H4 (cell line): ENCODE measurements at places on chromosomes 1 and 21. TPM values are rescaled to one million over a fixed set of nuclear protein-coding genes. Genes with fewer than 3 reads are reported as not detected.

The TCEANC2 gene
- 2.8 and 3.9 TPM in 2 replicates for total RNA-seq

The PADI3 gene
- total RNA-seq = 5.7 and 6.0 TPM in 2 replicates

The EXTL1 gene
- not detected in 2 replicates for total RNA-seq

The FOXO6 gene
- total RNA-seq = 0.35 and 0.45 TPM in 2 replicates

The PALMD gene
- 0.21 TPM in 1 of 2 replicates, not detected in the other for total RNA-seq

The VWA1 gene
- total RNA-seq = 0.04 TPM in 1 of 2 replicates, not detected in the other

GRCh38 chr1:44700573-44700972 lies 26.1 kb downstream of the ARMH1 start:
- DNase-seq = no peak

DNA sequence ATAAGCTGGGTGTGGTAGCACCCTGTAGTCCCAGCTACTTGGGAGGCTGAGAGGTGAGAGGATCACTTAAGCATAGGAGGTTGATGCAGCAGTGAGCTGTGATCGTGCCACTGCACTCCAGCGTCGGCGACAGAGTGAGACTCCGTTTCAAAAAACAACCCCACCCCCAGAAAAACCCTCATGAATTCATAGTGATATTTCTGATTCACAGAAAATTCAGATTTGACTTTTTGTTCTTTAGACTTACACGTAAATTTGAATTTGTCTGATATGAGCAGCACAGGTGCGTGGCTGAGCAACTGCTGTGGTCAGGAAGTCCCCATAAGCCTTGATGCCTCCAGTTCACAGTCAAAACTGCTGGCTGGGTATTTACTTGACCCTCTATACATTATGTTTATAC lies 10.0 kb upstream of the MORC3 start:
- no peak for DNase-seq

- no peak for DNase-seq
These were observed 57.6 kb downstream of the CD34 start for GRCh38 chr1:207853372-207853757.

DNA sequence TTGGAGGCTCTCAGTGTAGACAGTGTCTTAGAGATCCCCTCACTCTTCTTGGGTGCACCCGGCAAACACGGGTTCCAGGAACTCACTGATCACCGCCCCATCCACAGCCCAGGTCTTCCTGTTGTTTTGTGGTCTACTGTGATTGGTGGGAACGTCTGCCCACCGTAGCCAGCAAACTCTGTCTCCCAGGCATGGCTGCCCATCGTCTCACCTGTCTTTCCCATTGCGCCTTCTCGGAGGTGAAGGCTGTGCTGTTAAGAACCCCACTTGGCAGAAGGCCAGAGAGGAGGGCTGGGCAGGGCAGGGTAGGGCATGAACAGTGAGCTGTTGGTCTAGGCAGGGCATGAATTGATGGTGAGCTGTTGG lies 14.1 kb upstream of the KCNA2 start:
- no peak for DNase-seq

GRCh38 chr1:118396829-118397495 lies 211.9 kb upstream of the SPAG17 start:
- no peak for DNase-seq

- no peak for DNase-seq
These were observed 69.6 kb downstream of the OSBPL9 start for GRCh38 chr1:51686450-51686849.

- DNase-seq = peak; percentile 89
These were observed 28.5 kb upstream of the EPS8L3 start for GRCh38 chr1:109792056-109792831.

DNA sequence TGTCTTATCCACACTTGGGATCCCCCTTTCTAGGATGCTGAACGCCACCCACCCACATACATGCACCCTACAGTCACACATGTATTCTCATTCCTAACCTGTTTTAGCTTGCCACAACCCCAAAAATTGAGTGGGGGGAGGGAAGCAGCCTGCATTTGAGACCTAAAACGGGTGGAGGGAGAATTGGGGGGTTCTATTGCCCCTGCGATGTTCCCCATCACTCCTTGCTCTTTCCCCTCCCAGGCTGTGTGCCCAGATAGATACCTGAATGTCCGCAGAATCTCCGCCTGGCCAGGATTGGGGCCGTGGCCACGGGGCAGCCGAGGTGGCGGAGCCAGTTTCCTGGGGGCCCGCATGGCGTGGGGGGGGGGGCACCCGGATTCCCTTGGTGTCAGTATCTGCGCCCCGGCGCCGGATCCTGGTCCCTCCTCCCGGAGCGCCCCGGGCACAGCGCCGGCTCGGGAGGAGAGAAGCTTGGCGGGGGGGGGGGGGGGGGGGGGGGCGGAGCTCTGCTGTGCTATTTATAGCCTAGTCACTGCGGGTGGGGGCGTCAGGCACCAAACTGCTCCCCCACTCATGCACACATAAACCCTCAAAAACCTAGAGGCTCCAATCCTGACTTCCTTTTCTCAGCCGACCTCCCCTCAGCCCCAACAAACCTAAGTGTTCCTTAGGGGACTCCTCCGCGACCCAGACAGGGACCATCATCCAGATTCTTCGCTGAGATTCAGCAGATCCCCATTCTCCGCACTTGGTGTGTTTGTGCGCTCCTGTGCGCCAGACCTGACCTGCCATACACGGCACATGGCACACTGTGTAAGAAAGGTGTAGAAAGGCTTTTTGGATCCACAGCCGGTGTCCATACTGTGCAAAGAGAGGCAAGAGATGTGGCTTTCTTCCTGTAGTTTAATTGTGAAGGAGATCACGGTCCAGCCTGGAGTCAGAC lies 1.9 kb downstream of the ANKRD34A start:
- no peak for DNase-seq

DNA sequence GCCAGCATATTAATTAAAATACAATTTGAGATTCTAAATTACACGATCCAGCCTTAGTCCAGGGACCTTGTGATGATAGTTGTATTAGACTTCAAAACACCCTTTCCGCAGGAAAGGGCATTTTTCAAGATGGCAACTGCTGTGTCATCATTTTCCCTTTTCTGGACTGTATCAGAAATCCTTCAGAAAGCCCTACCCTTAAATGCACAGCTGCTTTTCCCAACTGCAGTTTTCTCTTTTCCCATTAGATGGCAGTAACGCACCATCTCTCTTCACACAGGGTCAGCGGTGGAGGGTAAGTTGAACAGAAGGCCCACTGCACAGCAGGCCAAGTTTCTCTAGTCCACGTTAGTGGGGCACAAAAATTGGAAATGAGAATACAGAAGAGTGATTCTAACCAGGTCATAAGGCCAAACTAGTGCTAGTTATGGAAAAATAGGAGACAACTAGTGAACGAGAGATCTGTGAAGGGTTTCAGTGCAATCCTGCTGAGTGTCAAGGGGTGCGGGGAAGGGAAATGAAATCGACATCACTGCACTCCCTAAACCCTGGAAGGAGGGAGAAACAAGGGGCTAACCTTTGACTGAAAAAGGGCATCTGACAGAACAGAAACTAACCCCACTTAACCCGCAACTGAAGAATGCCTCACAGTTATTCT lies 22.1 kb upstream of the TDRD10 start:
- DNase-seq = peak; percentile 81
